Naive thymus-derived CD4-positive, alpha-beta T cell (primary cell): ENCODE measurements at places on chromosomes 13 and 19.

GRCh38 chr13:105087945-105088344 is 1447.5 kb downstream of the EFNB2 start:
- no peak overlapping the region for H3K27ac ChIP-seq
- DNase-seq = no peak
- no peak overlapping the region for H3K4me3 ChIP-seq
- no peaks in the 10 kb centered on the region for H3K36me3 ChIP-seq

- DNase-seq = no peak
- H3K27ac ChIP-seq = no peak overlapping the region
- peaks cover 5% of the 10 kb centered on the region for H3K36me3 ChIP-seq
- no peaks in the 10 kb centered on the region for H3K27me3 ChIP-seq
These were observed 4.1 kb upstream of the RPS9 start for GRCh38 chr19:54196536-54196935.

DNA sequence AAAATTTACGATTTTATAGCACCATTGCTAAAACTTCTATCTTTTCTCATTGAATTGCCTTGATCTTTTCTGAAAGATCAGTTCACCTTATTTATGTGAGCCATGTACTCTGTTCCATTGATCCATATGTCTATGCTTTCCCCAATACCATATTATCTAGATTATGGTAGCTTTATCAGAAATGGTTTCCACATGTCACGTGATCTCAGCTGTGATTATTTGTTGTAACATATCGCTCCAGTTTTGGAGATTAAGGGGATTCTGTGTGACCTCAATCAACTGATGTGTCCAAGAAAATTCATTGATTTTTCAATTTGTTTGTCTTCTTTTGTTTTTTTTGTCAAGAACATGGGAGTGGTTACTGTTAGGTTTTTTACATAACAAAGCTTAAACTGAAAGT is 1114.5 kb upstream of the ATXN8OS start:
- H3K36me3 ChIP-seq = no peaks in the 10 kb centered on the region
- H3K27ac ChIP-seq = no peak overlapping the region
- H3K4me1 ChIP-seq = no peaks in the 10 kb centered on the region

GRCh38 chr13:95601906-95602305 is 42.6 kb downstream of the DZIP1 start:
- H3K36me3 ChIP-seq = no peaks in the 10 kb centered on the region
- no peak overlapping the region for H3K27ac ChIP-seq
- no peak overlapping the region for H3K4me3 ChIP-seq
- no peaks in the 10 kb centered on the region for H3K27me3 ChIP-seq

- H3K4me1 ChIP-seq = peaks cover 11% of the 10 kb centered on the region
- H3K36me3 ChIP-seq = no peaks in the 10 kb centered on the region
- H3K27me3 ChIP-seq = no peaks in the 10 kb centered on the region
- no peak overlapping the region for H3K27ac ChIP-seq
- no peak for DNase-seq
- no peak overlapping the region for H3K4me3 ChIP-seq
These were observed 43.3 kb downstream of the NFIX start for GRCh38 chr19:13038306-13039210.

DNA sequence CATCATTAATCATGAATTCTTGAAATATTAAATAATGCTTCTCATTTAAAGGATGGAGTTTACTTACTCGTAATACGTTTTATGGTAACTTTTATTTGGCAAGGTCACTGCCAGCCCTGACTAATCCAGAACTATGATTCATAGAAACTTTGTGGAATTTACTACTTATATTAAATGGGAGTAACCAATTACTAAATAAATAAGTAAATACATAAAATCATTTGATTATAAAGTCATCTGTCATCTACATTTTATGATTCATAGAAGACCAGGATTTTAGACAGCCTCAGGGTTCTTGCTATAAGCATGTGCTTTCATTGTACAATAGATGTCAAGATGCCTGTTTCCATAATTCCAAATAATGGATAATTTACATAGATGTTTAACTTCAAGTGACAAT is 611.1 kb downstream of the TBC1D4 start:
- H3K36me3 ChIP-seq = no peaks in the 10 kb centered on the region
- no peak for DNase-seq
- H3K27ac ChIP-seq = no peak overlapping the region
- no peaks in the 10 kb centered on the region for H3K27me3 ChIP-seq
